COR-L47 (cell line): ENCODE measurements at places on chromosomes 1 and 21.

- DNase-seq = no peak
These were observed 14.1 kb downstream of the TRAF3IP3 start for GRCh38 chr1:209769971-209770370.

GRCh38 chr1:243507001-243507671 is 251.3 kb downstream of the SDCCAG8 start:
- peak; percentile 14 for DNase-seq

DNA sequence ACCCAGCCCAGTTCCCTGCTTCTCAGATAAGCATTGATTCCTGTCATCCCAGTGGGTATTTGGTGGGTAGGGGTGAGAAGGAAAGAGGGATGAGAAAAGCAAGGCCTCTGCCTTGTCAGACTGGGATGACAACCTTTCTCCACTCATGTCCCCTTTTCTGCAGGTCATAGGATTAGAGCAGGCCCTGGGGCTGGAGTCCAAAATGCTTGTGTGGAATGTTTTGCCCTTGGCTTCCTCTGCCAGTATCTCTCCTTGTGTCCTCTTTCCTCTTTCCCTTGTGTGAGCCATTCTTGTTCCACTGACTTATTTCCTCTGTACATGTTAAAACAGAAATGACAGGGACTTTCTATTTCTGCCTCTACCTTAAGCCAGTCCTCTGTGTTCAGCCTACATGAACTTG is 4.1 kb downstream of the ATP2B4 start:
- DNase-seq = no peak

DNA sequence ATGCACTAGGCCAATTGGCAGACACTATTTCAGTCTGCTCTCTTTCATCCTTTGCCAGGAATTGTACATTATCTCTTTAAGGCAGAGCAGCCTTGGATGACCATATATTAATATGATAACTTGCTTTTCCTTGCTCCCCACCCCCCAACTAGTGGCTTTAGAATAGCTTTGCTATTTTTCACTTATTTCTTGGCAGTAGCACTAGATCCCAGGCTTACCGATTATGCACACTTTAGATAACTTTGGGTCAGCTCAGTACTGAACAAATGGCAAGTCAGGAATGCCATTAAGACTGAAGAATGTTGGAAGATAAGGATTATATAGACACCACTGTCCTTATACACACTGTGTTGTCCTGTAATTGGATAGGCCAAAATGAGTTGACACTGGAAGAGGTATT is 146.4 kb downstream of the FGGY start:
- DNase-seq = no peak

DNA sequence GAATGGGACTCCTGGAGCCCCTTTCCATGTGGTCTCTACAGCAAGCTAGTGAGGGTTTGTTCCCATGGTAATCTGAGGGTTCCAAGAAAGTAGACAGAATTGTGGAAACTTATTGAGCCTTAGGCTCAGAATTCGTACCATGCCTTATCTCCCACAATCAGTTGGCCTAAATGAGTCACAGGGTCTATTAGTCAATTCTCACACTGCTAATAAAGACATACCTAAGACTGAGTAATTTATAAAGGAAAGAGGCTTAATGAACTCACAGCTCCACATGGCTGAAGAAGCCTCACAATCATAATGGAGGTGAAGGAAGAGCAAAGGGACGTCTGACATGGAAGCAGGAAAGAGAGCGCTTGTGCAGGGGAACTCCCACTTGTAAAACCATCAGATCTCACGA is 106.6 kb upstream of the CXADR start:
- no peak for DNase-seq

GRCh38 chr21:39576518-39577128 is 36.1 kb upstream of the B3GALT5 start:
- DNase-seq = no peak

DNA sequence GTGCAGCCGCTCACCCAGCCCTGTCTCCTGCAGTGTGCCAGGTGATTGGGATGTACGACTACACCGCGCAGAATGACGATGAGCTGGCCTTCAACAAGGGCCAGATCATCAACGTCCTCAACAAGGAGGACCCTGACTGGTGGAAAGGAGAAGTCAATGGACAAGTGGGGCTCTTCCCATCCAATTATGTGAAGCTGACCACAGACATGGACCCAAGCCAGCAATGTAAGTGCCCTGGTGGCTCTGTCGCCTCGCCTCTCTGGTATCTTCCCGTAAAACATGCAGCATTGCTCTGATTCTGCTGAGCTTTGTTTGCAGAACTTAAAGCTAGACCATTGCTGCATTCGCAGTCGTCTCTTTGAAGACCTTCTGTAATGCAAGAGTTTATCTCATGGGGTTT is 79.2 kb downstream of the ATP5PO start:
- no peak for DNase-seq

DNA sequence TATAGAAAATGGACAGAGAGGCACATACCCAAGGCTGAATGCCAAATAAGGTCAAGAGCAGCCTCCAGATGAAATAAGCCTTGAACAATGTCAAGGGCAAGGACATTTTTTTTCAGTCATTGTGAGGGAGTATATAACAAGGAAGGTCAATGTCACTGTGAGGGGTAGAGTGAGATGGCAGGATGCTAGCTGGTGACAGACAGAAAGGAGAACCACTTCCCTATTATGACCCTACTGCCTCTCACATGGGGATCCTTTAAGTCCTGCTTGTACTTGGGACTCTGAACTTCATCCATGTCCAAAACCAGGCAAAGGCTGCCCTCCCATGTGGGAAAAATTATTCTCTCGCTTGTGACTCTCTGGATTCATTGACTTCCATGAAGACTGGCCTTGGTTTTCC is 119.5 kb upstream of the COA6 start:
- no peak for DNase-seq

DNA sequence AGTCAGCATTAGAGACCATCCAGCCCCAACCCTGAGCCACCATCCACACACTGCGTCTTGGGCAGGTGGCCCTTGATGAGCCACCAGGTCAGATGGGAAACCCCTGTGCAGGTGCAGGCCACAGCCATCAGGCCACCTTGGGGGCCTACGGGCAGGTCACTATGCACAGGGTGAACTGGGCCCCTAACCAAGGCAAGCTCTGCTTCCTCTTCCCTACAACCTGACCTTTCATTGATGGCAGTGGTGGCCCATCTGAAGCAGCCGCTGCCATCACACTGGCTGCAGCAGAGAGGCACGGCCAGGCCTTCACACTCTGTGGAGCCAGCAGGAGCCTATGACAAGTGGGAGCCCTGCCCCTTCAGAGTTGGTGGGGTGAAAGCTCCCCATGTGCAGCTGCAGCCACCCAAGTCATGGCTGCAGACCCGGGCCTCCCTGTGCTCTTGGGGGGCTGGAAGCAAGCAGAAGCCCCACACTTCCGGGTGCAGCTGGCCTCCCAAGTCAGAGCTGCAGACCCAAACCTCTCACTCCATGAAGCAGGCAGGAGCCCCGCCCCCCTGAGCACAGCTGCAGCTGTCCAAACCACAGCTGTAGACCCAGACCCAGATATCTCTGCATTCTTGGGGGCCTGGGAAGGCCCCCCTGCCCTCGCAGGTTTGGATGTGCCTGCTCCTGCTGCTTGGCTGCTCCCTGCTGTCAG is 681.5 kb downstream of the MATN1 start:
- DNase-seq = no peak

- no peak for DNase-seq
These were observed 206.8 kb upstream of the TMEM51 start for GRCh38 chr1:14946684-14947238.

- no peak for DNase-seq
These were observed 78.4 kb downstream of the ALPL start for GRCh38 chr1:21587602-21587953.

DNA sequence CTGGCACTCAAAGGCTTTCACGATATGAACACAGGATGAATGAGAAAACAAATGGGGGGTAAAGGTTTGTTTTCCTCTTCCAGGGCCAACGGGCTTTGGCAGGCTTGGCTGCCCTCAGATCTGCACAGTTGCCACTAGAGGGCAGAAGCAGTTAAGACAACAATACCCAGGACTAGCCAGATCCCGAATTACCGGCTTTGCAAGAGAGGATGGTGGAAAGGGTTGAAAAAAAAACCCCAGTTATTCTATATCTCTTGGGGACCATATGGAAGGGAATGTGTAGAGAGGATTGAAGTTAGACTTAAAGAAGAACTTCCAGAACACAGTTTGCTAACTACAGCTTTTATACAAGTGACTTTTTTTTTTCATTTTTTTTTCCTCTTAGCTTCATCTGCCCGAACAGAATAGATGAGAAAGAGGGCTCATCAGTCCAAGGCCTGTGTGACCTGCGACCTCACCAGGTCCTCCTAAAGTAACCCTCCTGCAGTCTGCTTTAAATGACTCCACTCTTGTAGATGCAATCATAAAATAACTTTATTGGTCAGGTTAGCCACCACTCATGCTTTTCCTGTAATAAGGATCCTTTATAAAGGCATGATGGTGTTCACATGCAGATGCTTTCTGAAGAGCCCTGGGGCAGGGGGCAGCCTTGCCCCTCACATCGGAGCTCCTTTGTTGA is 10.7 kb downstream of the FMOD start:
- peak; percentile 84 for DNase-seq

GRCh38 chr21:19228226-19228625 is 824.6 kb upstream of the TMPRSS15 start:
- DNase-seq = peak; percentile 43

DNA sequence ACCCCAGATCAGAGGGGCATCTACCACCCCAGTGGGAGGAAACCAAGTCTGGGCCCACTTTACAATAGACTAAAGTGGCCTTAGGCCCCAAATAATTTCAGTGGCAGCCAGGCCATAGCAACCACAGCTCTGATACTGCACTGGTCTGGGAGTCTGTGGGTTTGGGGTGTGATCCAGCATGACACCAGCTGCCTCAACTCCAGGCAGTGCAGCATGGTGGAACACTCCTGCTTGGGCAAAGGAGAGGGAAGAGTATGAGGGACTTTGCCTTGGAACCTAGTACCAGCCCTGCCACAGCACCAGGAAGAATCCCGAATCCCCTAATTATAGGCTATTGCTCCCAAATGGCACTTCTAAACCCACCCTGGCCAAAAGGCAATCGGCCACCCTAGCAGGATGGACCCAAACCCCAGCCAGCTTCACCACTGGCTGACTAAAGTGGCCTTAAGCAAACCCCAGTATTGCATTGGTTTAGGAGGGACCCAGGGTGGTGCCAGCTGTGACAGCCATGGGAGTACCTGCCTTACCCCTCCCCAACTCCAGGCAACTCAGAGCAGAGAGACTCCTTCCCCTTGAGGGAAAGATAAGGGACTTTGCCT is 47.1 kb downstream of the PACC1 start:
- DNase-seq = no peak
